Activated T-helper 1 cell treated with Interleukin-2 at 50 U/mL for 16 hours (primary cell): ENCODE measurements at places on chromosomes 6 and 20.
A peak's percentile ranks its signal among the peaks of the same experiment; 100 is the strongest.

GRCh38 chr6:143939364-143939763 lies 68.7 kb downstream of the PLAGL1 start:
- no peak for DNase-seq

- peak; percentile 58 for DNase-seq
These were observed 645 bp downstream of the DDX39B start for GRCh38 chr6:31541059-31541657.

DNA sequence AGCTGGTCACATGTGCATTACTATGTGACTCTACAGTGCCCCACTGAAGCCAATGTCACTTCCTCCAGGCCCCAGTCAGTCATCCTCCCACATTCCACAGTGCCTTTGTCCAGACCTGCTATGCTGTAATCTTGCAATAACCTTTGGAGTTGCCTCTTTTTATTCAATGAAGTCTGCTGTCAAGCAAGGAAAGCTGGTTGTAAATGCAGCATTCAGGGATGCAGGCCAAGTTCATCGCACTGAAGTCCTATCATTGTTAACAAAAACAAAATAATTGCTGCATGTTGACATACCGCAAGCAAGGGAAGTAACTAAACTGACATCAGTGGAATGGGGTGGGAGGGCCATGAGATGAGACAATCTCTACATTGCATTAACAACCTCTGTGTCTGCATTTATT lies 131.2 kb upstream of the CDYL start:
- DNase-seq: no peak

DNA sequence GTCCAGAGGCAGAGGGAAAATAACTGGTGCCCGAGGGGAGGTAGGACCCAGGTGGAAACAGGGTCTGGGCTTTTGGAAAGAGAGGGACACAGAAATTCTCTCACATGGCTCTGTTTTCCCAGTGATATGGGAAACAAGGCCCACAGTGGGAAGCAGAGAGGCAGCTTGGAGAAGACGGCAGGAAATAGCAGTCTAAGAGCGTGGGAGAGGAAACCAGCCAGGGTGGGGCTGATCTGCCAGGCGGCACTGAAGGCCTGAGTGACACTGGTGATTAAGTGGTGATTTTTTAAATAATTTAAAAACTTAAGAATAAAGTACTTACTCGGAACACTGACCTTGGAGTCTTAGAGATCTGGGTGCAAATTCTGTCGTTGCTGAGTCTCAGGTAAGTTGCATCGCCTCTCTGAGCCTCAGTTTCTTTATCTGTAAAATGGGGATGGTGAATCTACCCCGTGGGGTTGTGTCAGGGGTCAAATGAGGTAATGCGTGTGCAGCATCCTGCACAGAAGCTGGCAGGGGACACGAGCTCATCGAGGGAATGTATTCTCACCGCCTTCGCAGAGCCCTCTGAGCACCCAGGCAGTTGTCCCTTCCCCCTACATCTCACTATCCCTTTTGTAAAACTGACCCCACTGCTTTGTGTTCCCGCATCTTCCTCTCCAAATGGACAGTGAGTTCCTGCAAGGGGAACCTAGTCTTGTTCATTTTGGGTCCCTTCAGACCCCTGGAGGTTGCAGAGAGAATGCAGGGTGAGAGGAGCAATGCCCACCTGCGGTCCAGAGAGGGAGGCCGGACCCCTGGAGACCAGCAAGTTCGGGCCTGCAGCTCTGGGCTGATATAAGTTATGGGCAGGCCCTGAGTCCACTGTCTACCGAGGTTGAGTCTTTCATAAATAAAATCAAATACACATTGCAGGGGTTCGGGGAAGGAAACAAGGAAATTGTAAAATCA lies 228.6 kb upstream of the PMEPA1 start:
- DNase-seq: no peak

DNA sequence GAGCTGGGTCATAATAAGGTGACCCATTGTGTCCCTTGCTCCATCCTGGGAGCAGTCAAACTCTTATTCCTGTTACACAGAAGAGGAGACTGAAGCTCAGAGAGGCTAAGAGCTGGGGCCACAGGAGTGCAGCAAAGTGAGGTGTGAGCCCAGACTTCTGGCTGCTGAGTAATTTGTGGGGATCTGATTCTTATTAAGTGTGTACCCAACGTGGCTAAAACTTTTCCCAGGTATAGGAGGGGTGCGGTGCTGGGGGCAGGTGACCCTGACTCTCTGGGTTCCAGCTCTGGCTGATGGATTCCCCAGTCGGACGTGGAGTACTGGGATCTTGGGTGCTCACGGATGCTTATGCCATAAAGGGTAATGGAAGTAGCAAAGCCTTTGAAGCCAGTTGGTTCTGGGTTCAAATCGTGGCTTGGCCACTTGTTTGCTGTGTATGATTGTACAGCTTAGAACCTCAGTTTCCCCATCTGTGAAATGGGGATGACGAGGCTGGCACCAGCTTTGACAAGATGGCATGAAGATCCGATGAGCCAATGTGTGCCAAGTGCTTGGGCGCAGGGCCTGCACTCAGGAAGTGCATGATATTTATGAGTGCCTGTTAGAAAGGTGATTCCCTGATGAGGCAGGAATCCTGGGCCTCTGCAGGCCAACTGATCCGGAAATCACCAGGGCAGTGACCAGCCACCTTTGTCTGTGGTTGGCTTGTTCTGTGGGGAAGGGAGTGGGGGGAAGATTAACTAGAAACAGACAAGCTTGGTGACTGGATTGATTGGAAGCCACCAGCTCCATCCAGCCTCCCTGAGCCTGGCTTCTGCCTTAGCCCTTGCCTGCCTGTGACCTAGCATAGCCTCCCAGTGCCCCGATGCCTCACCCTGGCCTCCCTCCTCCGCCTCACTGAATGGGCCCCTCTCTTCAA lies 6.0 kb downstream of the SRC start:
- DNase-seq: no peak

GRCh38 chr6:166916824-166917223 lies 39.5 kb downstream of the RNASET2 start:
- no peak for DNase-seq

GRCh38 chr6:163943607-163944385 lies 529.3 kb downstream of the QKI start:
- DNase-seq: no peak

- DNase-seq: no peak
These were observed 677 bp downstream of the PXMP4 start for GRCh38 chr20:33719277-33719988.

- no peak for DNase-seq
These were observed 8.9 kb downstream of the ARHGAP40 start for GRCh38 chr20:38610521-38610920.

- DNase-seq: peak; percentile 13
These were observed at the start of gene BEND3 for GRCh38 chr6:107114926-107115694. TSS of gene BEND3 (minus strand) at chr6:107115515. CDS start at chr6:107099285, 16,230 bp downstream.

GRCh38 chr6:27157459-27158315 lies 89.8 kb upstream of the PRSS16 start:
- DNase-seq: peak; percentile 70

DNA sequence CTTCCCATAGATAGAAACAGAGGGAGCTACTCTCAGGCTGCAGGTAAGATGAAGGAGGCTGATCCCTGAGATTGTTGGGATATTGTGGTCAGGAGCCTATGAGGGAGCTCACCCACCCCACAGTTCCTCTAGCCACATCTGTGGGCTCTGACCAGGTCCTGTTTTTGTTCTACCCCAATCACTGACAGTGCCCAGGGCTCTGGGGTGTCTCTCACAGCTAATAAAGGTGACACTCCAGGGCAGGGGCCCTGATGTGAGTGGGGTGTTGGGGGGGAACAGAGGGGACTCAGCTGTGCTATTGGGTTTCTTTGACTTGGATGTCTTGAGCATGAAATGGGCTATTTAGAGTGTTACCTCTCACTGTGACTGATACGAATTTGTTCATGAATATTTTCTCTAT lies 2.8 kb downstream of the HLA-F start:
- DNase-seq: no peak

DNA sequence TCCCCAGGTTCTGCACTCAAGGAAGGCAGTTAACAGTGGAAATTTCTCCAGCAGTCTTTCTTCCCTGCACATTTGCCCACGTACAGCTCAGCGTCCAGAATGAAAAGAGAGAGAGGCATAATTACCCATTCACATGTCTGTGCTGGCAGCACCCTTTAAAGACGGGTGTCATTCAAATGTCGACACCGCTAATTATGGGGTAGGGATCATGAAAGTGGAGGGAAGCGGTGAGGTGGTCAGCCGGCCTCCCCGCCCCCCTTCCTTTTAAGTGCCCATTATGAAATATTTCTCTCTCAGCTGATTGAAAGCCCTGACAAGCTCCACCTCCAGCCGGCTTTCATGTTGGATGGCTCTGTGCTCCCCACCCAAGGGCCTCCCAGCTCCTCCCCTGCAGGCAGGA lies 246.1 kb downstream of the BMP7 start:
- DNase-seq: no peak

- DNase-seq: no peak
These were observed 195.8 kb downstream of the HAO1 start for GRCh38 chr20:7744411-7744810.
